ENCODE measurements at places on chromosomes 2 and 18.

DNA sequence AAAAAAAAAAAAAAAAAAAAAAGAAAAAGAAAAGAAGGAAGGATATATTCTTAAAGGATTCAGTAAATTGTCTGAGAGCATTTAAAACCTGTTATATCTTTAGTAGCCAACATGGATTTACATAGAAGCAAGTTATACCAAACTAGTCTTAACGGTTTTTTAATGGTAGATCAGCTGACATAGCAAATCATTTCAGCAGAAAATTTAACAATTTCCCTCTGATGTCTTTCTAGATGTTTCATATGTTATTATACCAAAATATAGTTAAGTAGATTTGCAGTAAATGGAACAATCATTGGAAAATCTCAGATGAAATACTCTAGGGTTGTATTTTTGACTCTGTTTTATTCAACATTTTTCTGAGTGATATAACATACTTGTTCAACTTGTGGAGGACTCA, 72.9 kb downstream of the BABAM2 start:
- DNase-seq: no peak

- DNase-seq: no peak
These were observed 150.4 kb upstream of the ITGA4 start for GRCh38 chr2:181306785-181307184.

DNA sequence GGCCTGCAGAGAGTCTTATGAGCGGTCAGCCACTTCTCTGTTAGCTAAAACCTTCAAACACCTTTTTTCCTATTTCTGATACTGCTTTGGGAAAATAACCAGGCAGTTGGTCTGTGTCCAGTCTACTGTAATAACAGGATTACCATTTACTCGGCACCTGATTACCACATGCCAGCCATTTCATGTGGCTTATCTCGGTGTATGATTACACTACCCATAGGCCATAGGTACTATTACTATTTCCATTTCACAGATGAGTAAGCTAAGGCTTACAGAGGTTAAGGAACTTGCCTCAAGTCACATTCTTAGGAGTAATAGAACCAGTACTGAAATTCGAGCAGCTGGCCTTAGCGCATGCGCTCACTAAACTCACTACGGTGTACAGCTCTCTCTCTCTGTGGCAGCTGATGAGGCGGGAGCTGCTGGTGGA, 147.2 kb upstream of the L3MBTL4 start:
- no peak for DNase-seq

DNA sequence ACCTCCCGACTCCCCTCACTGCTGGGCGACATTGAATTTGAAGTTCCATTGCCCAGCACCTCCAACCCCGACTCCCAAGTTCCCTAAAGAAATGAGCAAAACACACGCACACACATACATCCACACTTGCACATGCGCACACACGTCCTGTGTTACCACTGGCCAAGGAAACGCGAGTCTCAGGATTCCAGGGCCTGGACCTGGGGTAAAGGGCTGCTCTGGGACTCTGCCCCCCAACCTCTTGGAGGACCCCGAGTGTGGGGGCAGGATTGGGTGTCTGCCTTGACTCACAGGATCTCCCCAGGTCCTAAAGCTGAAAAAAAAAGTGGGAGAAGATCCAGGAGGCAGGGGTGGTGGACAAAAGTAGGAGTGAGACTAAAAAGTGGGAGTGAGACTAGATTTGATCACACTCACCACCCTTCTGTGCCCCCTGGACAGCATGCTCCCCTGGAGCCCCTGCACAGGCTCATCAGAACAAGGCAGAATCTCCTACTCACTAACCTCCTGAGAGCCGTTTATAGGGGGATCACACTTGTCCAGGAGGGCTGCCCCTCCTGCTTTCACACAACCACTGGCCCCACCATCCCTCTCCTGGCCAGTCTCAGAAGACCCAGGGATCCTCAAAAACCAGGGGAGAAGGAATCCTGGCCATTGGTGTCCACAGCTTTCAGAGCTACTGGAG, 202.2 kb downstream of the TNS1 start:
- no peak for DNase-seq

- no peak for DNase-seq
These were observed 12.8 kb upstream of the MAP3K20 start for GRCh38 chr2:173062801-173063200.

DNA sequence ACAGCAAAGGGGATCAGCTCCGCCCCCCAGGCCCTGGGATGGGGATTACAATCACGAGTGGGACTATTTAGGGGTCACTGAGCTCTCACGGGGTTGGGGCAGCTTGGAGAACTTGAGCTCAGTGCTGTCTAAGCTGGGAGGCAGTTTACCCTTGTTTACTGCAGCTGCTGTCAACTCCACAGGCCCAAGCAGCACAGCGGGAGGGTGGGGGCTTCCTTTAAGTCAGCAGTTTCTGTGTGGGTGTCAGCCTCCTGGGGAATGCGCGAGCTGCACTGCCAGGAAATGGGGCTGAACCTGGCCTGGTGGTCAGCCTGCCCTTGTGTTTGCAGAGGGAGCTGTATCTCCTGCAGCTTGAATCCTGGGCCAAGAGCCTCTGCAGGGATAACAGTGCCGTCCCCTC, 29.8 kb downstream of the TOGARAM2 start:
- no peak for DNase-seq

- peak; percentile 9 for DNase-seq
These were observed 574 bp downstream of the NIFK start for GRCh38 chr2:121736140-121736461.

- DNase-seq: no peak
These were observed 21.8 kb upstream of the GRB14 start for GRCh38 chr2:164642946-164643555.

DNA sequence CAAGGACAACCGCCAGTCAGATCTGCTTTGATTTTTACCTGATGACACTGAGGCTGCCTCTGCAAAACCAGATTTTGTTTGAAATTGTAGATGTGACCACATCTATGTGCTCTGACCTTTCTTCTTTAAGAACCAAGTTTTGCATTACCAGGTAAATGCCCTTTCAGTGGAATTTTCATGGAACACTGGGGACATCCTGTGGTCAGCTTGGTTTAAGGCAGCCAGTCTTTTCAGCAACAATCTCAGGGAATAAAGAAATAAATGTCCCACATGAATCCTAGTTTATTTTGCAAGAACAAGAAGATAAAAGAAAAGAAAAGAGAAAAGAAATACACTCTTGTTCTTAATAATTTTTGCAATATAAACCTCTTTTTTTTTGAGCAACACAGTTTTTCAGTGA, 90.6 kb downstream of the POU3F3 start:
- peak; percentile 6 for DNase-seq

- no peak for DNase-seq
These were observed 2.2 kb downstream of the IMPACT start for GRCh38 chr18:24428709-24429108.

GRCh38 chr2:58035352-58035751, 11.3 kb upstream of the VRK2 start:
- no peak for DNase-seq

- DNase-seq: no peak
These were observed 31.5 kb upstream of the PGAP1 start for GRCh38 chr2:196957881-196958525.

- DNase-seq: no peak
These were observed 144.3 kb upstream of the DAPL1 start for GRCh38 chr2:158650646-158651357.

- no peak for DNase-seq
These were observed 7.0 kb downstream of the ZBTB14 start for GRCh38 chr18:5288517-5288935.

DNA sequence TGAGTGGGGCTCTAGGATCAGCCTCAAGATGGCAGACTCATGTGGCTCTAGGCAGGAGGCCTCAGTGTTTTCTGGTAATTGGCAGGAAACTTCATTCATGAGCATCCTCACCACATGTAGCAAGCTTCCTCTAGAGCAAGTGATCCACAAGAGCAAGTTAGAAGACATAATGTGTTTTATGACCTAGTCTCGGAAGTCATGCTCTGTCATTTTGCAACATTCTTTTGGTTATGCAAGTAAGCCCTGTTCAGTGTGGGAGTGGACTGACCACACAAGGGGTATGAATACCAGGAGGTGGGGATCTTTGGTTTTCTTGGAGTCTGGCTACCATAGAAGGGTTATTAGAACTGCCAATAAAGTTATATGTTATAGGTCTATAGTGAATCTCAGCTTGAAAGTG, 66.8 kb upstream of the STK39 start:
- no peak for DNase-seq

GRCh38 chr2:39241588-39241987, 2.2 kb downstream of the CDKL4 start:
- DNase-seq: no peak

- DNase-seq: no peak
These were observed 765.4 kb downstream of the MBD2 start for GRCh38 chr18:53458944-53459580.

DNA sequence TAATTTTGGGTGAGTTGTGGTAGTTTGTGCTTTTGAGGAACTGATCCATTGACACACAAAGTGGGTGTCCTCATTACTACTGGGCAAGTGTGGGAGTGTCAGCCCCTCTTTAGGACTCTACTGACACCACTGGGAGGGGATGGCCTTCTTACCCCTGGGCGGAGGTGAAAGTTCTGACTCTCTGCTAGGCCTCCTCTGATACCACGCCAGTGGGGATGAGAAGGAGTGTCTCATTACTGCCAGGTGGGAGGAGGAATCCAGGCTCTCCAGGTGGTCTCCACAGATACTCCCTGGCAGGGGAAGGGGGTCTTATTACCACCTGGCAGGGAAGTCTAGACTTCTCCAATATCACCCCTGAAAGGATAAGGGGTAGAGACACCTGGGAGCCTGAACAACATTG, 9.1 kb downstream of the LCLAT1 start:
- DNase-seq: no peak

DNA sequence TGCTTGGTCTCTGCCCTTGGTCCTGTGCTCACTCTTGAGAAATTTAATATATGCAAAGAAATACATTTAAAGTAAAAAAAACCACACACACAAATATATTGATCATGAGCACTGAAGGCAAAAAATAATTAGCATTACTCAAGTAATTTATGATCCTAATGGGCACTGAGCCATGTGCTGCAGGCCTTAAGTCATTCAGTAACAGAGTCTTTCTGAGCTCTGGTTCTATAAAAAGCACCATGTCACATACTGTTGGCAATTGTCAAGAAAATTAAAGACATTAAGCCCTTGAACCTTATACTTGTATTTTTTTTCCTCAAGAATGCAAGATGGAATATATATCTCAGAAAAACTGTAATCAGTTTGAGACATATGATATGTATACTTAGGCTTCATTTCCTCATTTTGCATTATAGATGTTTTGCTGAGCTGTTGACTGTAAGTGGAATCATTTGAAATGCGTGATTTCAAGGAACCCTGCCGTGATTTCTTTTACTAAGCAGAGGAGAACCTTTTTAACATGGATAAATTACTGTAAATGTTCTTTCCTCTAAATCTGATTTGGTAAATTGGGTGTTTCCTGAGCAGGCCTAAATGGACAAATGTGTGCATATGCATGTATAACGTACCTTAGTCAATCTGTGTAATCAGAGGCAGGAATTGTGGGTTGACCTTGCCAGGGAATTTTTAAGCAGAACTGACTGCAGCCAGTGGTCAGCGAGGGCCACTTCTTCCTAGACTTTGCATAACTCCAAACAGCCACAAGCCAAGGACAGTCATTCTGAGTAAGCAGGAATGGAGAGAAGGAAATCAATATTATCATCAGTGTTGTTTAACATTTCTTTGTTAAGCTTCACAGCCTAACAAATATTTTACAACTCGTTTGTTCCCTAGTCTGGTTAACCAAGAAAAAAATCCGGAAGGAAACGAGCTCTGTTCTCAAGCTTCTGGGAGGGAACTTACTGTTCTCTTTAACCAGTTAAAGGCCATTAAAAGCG, 191.5 kb upstream of the ATP5MC3 start:
- peak; percentile 71 for DNase-seq

- peak; percentile 1 for DNase-seq
These were observed 112.9 kb upstream of the GYPC start for GRCh38 chr2:126543081-126543480.
